ENCODE measurements at places on chromosomes 12 and 14.

GRCh38 chr12:46100551-46101484 lies 110.4 kb upstream of the SCAF11 start:
- no peak for DNase-seq

DNA sequence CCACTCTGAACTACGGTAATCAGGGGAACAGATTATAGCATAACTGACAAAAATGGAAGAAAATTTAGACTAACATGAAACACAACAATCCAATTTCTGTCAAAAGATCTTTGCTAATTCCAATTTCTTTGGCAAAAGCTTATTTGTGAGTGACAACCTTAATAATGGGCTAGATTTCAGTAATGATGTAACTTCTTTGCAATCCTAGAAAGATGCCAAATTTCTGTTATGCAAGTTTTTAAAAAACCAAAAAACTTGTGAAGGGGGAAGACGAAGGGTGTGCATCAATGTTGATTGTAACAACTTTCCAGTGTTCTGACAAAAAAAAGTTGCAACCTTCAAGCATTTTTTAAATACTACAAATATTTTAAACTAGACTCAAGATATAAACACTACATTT lies 59.9 kb downstream of the DICER1 start:
- DNase-seq: no peak

GRCh38 chr12:14931359-14931758 lies 7.0 kb downstream of the ERP27 start:
- no peak for DNase-seq

DNA sequence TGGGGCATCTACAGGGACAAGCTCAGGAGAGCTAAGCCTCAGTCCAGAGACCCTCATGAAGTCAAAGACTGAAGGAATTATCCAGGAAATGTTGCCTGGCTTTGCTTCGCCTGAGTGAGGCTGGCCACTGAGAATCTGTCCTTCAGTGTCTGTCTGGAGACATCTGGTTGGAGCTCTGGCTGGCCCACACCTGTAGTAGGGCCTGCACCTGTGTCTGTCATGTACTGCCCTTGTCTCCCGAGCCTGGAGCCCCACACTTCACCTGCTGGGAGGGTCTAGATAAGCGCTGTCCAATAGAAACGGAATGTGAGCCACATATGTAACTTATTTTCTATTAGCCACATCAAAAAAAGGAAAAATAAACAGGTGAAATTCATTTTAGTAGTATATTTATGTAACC lies 9.9 kb upstream of the HDAC7 start:
- DNase-seq: no peak

Measured in NCI-H1092 treated with DMSO at 0.1 percent for 48 hours (cell line).